Right lung (tissue), 10 donors: ENCODE measurements at places on chromosomes 6 and 20.

DNA sequence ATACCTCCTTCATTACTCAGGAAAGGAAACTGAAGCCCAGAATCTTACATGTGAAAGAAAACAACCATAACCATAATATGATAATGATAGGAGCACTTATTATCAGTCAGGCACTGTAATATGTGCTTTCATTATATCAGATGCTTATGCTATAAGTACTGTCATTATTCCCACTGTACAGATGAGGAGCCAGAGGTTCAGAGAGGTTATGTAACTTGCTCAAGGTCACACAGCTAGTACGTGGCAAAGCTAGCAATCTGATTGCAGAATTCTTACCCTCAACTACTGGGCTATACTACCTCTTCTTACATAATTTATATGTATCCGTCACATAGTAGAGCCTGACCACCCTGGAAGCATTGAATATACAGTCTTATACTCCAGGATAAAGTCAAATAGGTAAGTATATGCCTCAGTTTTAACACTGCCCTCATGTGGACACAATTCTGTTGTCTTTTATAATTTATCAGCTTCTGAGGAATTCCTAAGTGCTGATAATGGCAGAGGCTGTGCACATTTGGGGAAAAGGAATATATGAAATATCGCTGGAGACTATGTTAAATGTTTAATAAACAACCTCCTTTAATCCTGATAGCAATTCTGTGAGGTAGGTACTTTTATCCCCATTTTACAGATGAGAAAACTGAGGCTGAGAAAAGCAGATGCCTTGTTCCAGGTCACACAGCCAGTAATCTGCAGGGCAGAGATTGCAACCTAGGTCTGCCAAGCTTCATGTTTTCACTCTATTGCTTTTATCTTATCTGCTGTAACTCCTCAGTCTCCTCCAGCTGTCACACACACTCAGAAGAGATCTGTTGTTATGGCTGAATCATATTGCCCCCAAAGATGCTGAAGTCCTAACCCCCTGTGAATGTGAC lies 13.4 kb downstream of the BCAS1 start:
- no peak for DNase-seq

GRCh38 chr20:48184229-48184628 lies 398.9 kb upstream of the SULF2 start:
- DNase-seq, result no peak

GRCh38 chr20:64079273-64080012 lies at the start of gene RGS19:
Gene RGS19 (minus strand): TSS chr20:64079518. CDS start chr20:64076886, 2,632 bp downstream.
- peak; percentile 79 for DNase-seq

DNA sequence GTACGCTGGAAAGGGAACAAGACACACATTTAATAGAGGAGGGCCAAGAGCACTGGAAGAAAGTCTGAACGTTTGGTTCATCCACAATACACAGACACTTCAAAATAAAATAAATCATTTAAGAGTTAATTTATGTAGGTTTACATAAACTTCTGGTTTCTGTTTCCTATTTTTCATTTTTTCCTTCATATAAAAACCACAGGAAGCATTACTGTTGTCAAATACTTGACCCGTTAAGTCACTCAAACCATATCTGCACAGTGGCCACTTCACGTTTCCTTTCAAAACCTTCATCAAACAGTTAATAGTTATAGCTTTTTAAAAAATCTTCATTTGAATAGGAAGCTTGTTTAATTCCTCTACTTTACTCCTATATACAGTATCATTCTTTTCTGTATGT lies 257.6 kb upstream of the THEMIS start:
- DNase-seq, result no peak

DNA sequence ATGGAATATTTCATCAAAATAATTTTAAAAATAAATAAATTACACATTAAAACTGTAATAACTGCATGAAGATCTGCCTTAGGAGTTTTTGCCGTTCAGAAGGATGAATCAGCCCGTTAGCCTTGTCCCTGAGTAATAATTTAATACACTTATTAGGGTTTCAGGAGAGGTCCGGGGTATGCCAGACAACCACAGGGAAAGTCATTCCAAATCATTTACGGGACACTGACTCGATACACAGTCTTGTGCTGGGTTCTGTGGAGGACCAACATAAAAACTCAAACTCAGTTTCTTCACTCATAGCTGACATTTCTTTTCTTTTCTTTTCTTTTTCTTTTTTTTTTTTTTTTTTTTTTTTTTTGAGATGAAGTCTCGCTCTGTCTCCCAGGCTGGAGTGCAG lies 735 bp upstream of the LY6G6F start:
- DNase-seq, result no peak

GRCh38 chr20:40703975-40704530 lies 15.0 kb upstream of the MAFB start:
- DNase-seq, result no peak

- DNase-seq, result peak; percentile 57
Observed at GRCh38 chr20:45433316-45433715, 17.4 kb downstream of the PIGT start.

- no peak for DNase-seq
Observed at GRCh38 chr6:41372832-41373626, 37.6 kb downstream of the NCR2 start.
